ENCODE measurements at places on chromosomes 7 and 10.

GRCh38 chr7:151767557-151767956 lies 109.4 kb downstream of the PRKAG2 start:
- no peak overlapping the region for H3K27ac ChIP-seq
- no peaks in the 10 kb centered on the region for H3K4me1 ChIP-seq
- no peaks in the 10 kb centered on the region for H3K27me3 ChIP-seq
- no peak for DNase-seq
- H3K36me3 ChIP-seq: no peaks in the 10 kb centered on the region

GRCh38 chr7:91566402-91566732 lies 302.1 kb downstream of the FZD1 start:
- DNase-seq: no peak
- H3K27ac ChIP-seq: peak overlapping the region; percentile 49
- H3K4me3 ChIP-seq: no peak overlapping the region
- no peaks in the 10 kb centered on the region for H3K36me3 ChIP-seq

- DNase-seq: no peak
- no peaks in the 10 kb centered on the region for H3K27me3 ChIP-seq
- peak overlapping the region; percentile 28 for H3K27ac ChIP-seq
- peak overlapping the region; percentile 42 for H3K4me3 ChIP-seq
- H3K4me1 ChIP-seq: no peaks in the 10 kb centered on the region
- H3K36me3 ChIP-seq: no peaks in the 10 kb centered on the region
Measured at GRCh38 chr10:6255548-6256061, 52.9 kb downstream of the PFKFB3 start.

DNA sequence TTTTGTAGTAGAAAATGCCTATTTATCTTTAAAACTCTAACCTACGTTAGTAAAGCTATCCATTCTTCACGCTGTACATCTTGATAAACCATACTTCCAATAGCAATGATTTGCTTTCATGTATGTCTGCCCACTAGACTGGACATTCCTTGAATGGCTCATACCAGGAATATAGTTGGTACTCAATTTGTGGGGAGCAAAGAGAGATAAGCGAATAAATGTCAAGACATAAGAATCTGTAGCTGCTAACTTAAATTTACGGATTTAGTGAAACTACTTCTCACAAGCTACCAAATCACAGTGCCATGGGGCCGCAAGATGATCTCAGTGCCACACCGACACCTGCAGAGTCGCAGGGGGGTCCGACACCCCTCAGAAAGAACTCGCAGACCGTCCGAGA lies 763 bp upstream of the RALA start:
- H3K27ac ChIP-seq: peak overlapping the region; percentile 95
- peak overlapping the region; percentile 79 for H3K4me3 ChIP-seq
- H3K36me3 ChIP-seq: no peaks in the 10 kb centered on the region
- H3K27me3 ChIP-seq: no peaks in the 10 kb centered on the region

GRCh38 chr7:20021831-20022230 lies 195.4 kb downstream of the MACC1 start:
- H3K4me3 ChIP-seq: no peak overlapping the region
- no peak overlapping the region for H3K27ac ChIP-seq
- no peak for DNase-seq
- no peaks in the 10 kb centered on the region for H3K4me1 ChIP-seq
- no peaks in the 10 kb centered on the region for H3K27me3 ChIP-seq

DNA sequence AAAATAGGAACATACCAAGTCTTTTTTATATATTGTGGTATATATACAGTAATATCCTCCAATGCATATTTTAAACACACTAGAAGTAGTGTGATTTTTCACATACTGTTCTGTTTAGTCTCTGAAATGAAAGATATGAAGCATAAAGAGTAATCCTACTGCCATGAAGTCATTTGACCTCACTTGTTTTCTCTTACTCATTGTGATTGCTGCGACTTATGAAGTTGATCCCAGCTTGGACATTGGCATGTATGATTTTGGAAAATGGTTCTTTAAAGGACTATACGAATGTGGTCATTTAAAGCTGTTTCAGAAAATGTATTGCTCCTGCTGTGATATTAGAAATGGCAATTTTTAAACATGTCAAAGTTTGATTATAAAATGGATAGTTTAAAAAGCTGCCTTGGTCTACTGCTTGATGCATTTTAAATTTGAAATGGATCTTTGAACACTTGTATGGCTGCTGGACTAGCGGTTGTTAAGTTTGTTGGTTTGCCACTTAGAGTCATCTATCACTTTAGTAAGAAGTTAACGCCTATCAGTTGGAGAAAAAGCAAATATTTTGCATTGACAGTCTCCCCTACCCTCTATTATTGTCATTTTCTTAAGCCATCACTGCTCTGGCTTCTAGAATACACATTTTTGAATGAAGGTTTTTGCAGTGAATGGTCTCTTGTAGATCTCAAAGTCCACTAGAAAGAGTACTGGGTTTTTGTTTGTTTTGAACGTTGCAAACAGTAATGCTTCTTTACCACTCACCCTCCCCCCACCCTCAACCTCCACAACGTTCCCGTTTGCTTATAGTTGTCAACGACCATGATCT lies 881 bp upstream of the PCGF5 start:
- peak overlapping the region; percentile 91 for H3K27ac ChIP-seq
- no peaks in the 10 kb centered on the region for H3K4me1 ChIP-seq
- no peaks in the 10 kb centered on the region for H3K27me3 ChIP-seq

- no peak overlapping the region for H3K4me3 ChIP-seq
- H3K4me1 ChIP-seq: no peaks in the 10 kb centered on the region
- no peaks in the 10 kb centered on the region for H3K36me3 ChIP-seq
- H3K27ac ChIP-seq: no peak overlapping the region
Measured at GRCh38 chr7:89072081-89072480, 276.5 kb upstream of the TEX47 start.

- no peaks in the 10 kb centered on the region for H3K4me1 ChIP-seq
- H3K4me3 ChIP-seq: no peak overlapping the region
- no peaks in the 10 kb centered on the region for H3K27me3 ChIP-seq
- no peaks in the 10 kb centered on the region for H3K36me3 ChIP-seq
- DNase-seq: no peak
- no peak overlapping the region for H3K27ac ChIP-seq
Measured at GRCh38 chr7:118845791-118846190, 621.3 kb downstream of the ANKRD7 start.

GRCh38 chr10:32459051-32459698 lies 13.2 kb downstream of the CCDC7 start:
- no peaks in the 10 kb centered on the region for H3K36me3 ChIP-seq
- no peaks in the 10 kb centered on the region for H3K27me3 ChIP-seq
- no peak overlapping the region for H3K27ac ChIP-seq
- no peak for DNase-seq
- H3K4me1 ChIP-seq: no peaks in the 10 kb centered on the region
- H3K4me3 ChIP-seq: no peak overlapping the region

GRCh38 chr7:41942468-41943093 lies 239.7 kb upstream of the INHBA start:
- peak overlapping the region; percentile 3 for H3K27ac ChIP-seq
- H3K27me3 ChIP-seq: peaks cover 3% of the 10 kb centered on the region
- H3K36me3 ChIP-seq: no peaks in the 10 kb centered on the region
- DNase-seq: no peak
- no peaks in the 10 kb centered on the region for H3K4me1 ChIP-seq
- peak overlapping the region; percentile 63 for H3K4me3 ChIP-seq

- H3K27me3 ChIP-seq: no peaks in the 10 kb centered on the region
- no peaks in the 10 kb centered on the region for H3K36me3 ChIP-seq
- no peak overlapping the region for H3K27ac ChIP-seq
- no peak overlapping the region for H3K4me3 ChIP-seq
- DNase-seq: no peak
Measured at GRCh38 chr7:23893176-23893941, 183.3 kb downstream of the STK31 start.

DNA sequence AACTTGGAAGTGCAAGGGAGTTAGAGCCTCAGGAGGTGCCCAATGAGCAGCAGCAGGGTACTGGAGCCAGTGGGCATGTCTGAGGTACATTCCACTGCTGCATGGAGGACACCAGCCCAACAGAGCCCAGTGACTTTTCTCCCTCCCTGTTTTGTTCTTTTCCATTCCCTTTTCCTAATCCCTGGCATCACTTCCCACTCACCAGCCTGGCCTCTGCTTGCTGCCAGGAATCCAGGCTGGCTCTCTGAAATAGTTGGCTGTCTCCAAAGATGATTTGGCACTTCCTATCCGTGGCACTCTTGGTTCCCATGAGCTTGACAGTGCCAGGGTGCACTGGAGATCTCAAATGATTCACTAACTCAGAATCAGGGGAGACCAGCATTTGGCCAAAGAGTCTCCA lies 97.7 kb upstream of the ZPBP start:
- no peak for DNase-seq
- no peaks in the 10 kb centered on the region for H3K4me1 ChIP-seq
- H3K27me3 ChIP-seq: peaks cover 8% of the 10 kb centered on the region
- H3K36me3 ChIP-seq: no peaks in the 10 kb centered on the region
- H3K4me3 ChIP-seq: no peak overlapping the region

DNA sequence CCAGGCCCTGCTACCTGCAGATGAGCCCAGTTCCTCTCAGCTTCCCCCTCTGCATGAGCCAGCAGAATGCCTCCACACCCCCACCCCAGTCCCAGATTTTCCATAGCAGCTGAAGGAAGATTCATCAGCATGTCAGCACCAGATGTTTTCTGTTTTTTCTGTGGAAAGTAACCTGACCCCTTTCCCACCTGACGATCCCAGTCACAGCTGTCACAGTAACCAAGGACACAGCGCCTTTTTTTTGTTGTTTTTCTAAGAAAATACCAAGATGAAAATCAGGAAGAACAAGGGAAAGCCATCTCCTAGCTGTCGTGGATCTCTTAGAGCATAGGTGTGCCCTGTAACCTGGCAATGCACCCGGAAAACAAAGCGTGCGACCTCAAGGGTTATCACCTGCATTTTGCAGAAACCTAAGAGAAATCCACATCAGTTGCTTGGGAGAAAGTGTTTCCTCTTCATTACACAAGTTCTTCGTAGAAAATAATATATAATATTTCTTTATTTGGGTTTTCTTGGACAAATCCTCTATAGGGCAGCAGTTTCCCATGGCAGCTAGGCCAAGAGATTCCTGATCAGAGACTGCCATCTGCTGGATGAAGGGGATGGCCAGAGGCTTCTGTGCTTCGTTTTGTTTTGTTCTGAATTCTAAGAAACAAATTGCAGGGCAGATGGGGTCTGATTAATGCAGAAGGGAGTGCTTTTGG lies 401.9 kb downstream of the TNS3 start:
- H3K4me1 ChIP-seq: no peaks in the 10 kb centered on the region
- no peak overlapping the region for H3K4me3 ChIP-seq
- H3K27me3 ChIP-seq: no peaks in the 10 kb centered on the region
- H3K27ac ChIP-seq: no peak overlapping the region

- H3K27ac ChIP-seq: no peak overlapping the region
- H3K36me3 ChIP-seq: no peaks in the 10 kb centered on the region
- no peaks in the 10 kb centered on the region for H3K27me3 ChIP-seq
- H3K4me3 ChIP-seq: no peak overlapping the region
- no peak for DNase-seq
Measured at GRCh38 chr7:2499719-2500430, 19.7 kb upstream of the LFNG start.

DNA sequence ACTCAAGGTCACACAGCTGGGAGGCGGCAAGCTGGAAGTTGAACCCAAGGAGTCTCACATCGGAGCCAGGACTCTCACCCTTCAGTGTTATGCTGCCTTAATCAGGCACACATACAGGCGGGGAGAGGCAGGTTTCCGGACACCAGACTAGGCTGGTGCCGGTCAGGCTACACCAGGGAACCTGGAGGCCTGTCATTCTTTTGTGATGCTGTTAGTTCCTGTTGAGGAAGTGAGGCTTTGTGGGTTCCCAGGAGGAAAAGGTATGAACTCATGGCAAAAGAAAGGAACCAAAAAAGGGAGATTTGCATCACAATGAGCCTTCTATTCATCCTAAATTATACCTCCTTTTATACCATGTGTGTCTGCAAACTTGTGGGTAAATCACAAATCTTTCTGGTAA lies 103.8 kb downstream of the TCF7L2 start:
- H3K27me3 ChIP-seq: no peaks in the 10 kb centered on the region
- H3K27ac ChIP-seq: peak overlapping the region; percentile 75
- H3K36me3 ChIP-seq: no peaks in the 10 kb centered on the region
- no peak for DNase-seq

- H3K36me3 ChIP-seq: no peaks in the 10 kb centered on the region
- no peak for DNase-seq
- no peaks in the 10 kb centered on the region for H3K27me3 ChIP-seq
- H3K27ac ChIP-seq: no peak overlapping the region
- H3K4me3 ChIP-seq: no peak overlapping the region
Measured at GRCh38 chr10:23253780-23254179, 61.7 kb downstream of the PTF1A start.

GRCh38 chr7:31105256-31105950 lies 53.3 kb downstream of the ADCYAP1R1 start:
- H3K27me3 ChIP-seq: no peaks in the 10 kb centered on the region
- H3K4me1 ChIP-seq: no peaks in the 10 kb centered on the region
- no peak overlapping the region for H3K27ac ChIP-seq
- H3K4me3 ChIP-seq: no peak overlapping the region
- H3K36me3 ChIP-seq: no peaks in the 10 kb centered on the region

DNA sequence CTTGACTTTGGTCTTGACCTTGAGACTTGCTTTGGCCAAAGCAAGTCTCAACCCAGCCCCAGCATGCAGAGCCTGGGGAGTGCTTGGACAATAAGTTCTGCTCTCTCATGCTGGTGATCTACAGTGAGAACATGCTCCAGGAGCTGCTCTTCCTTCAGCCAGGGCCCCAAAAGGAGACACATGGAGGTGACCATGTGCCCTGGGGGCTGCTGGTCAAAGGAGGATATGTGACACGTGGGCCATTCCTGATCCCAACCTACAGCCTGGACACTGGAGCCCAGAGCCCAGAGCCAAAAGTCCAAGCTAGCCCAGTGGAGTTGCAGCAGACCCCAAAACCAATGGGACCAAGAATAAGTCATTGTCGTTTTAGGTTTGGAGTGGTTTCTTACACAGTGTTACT lies 78.2 kb upstream of the CHST15 start:
- no peaks in the 10 kb centered on the region for H3K36me3 ChIP-seq
- no peaks in the 10 kb centered on the region for H3K27me3 ChIP-seq
- H3K4me1 ChIP-seq: no peaks in the 10 kb centered on the region
- H3K4me3 ChIP-seq: no peak overlapping the region

DNA sequence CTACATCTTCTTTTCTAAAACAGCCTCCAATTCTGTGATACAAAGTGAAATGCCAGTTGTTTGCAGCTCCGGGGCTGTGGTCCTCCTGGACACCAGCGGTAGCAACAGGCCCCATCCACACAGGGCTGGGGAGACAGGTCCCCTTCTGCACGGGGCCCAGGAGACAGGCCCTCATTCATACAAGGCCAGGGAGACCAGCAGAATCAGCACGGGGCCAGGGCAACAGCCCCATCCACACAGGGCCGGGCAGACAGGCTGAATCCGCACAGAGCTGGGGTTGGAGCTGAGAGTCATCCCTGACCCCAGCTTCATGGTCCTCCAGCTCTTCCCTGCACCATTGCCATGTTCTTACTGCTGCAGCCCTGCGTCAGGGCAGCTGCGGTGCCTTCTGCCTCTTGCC lies 238.6 kb downstream of the MGMT start:
- no peaks in the 10 kb centered on the region for H3K36me3 ChIP-seq
- no peak overlapping the region for H3K4me3 ChIP-seq
- H3K27me3 ChIP-seq: no peaks in the 10 kb centered on the region
- no peak for DNase-seq
- H3K27ac ChIP-seq: no peak overlapping the region
